ENCODE measurements at places on chromosomes 5 and 9.

GRCh38 chr9:70701163-70701562 lies 286.7 kb upstream of the KLF9 start:
- DNase-seq, result no peak

GRCh38 chr5:107652408-107652807 lies 18.3 kb downstream of the EFNA5 start:
- no peak for DNase-seq

GRCh38 chr5:172156541-172156994 lies 31.5 kb downstream of the STK10 start:
- DNase-seq, result no peak

- DNase-seq, result no peak
Measured at GRCh38 chr9:133773889-133774655, 35.9 kb upstream of the SARDH start.

DNA sequence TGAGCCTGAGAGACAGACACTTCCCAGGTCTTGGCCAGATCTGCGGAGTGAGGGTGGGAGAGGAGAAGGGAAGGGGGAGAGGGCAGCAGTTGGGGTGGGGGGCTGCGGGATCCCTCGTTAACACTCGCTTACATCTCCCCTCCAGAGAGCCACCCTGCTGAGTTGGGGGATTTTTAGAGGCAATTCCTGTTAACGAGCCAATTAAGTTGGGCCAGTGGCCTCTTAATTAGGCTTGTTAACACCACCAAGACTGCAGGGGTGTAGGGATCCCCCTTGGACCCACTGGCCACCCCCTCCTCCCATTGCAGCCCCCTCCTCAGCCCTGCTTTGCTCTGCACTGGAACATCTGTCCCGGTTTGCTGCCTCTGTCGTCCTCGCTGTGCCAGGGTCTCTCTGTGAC lies 23.7 kb downstream of the CNTFR start:
- DNase-seq, result no peak

- DNase-seq, result no peak
Measured at GRCh38 chr9:97987487-97987886, 4.3 kb downstream of the ANP32B start.

- DNase-seq, result no peak
Measured at GRCh38 chr5:172528440-172528839, 74.1 kb upstream of the SH3PXD2B start.

DNA sequence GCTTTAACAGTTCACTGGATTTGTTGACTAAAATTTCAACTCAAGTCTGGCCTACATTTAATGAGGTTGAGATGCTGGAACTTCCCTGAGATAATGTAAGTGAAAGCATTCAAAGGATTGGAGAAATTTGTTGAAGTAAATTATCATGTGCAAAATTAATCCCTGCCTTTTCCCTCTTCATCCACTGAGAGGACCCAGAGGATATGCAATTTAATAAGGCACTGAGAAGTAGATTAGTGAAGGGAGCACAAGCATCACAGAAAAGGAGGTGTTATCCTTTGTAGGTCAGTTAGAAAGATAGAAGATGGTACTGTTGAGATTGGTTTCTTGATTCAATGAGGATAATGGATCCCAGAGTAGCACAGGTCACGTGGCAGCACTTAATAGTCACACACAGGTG lies 42.6 kb upstream of the ANKRD31 start:
- no peak for DNase-seq

GRCh38 chr9:113222482-113222841 lies 1.1 kb downstream of the SLC31A1 start:
- DNase-seq, result no peak

DNA sequence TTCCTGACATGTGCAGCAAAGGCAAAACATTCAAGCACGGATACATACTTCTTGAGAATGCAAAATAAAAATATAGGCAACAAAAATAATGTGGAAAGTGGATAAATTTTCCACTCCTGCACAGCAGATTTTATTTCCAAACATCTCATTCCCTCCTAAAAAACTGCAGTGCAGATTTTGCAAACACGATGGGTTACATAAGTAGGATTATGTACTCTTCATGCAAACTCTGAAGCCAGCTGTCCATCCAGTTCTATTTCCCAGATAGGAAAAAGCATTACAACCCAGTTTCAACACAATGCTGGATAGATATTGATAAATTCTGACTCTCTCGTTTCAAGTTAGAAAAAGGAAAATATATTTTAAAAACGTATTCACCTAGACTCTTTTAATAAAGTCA lies 52.7 kb upstream of the CCNG1 start:
- no peak for DNase-seq

DNA sequence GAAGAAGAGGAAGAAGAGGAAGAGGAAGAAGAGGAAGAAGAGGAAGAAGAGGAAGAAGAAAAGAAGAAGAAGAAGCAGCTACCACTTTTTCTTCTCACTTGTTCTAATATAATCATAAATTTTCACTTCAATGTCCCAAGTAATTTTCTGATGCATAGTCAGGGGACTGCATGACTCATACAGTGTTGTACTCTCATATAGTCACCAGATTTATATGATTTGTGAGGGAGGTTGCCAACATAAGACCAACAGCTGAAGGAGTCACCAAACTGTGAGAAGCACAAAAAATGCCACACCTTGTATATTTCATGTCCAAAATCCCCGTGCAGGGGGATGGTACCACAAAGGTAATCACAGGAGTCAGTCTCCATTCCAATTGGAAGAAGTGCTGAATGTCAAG lies 32.7 kb upstream of the DMRTA1 start:
- DNase-seq, result no peak

GRCh38 chr9:108579757-108580439 lies 275.9 kb downstream of the ACTL7B start:
- no peak for DNase-seq

- no peak for DNase-seq
Measured at GRCh38 chr5:150487199-150488061, 20.5 kb upstream of the NDST1 start.

DNA sequence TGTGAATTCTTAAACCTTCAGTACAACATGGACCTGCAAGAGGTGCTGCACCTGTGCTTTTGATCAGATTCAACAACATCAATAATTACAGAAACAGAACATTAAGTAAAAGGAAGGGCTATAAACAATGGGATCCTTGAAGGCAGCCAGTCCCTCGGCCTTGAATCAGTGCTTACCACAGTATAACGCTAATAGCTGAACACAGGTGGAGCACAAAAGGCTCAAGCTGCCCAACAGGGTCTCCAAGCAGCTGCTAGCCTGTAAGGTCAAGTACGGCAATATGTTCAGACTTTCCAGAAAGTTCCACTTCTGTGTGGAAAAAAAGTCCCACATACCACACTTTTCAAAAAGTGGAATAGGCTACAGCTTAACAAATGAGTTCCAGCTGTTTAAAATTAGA lies 61.9 kb upstream of the ITGA1 start:
- no peak for DNase-seq

DNA sequence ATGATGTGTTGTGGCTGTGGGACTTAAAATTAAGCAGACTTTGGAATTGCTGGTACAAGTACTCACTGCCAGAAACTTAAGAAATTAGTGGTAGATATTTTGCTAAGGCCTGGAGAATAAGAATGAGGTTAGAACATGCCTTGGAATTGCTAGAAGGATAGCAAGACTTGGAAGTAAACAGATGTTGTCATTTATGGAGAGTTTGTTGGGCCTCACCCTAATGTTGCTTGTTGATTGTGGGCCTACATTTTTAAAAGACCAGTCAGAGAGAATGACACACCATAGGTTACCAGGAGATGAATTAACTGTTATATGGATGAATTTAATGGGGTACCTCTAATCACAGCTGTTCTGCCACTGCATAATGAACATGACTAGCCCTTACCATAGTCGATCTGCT lies 120.1 kb upstream of the GAS1 start:
- DNase-seq, result no peak

DNA sequence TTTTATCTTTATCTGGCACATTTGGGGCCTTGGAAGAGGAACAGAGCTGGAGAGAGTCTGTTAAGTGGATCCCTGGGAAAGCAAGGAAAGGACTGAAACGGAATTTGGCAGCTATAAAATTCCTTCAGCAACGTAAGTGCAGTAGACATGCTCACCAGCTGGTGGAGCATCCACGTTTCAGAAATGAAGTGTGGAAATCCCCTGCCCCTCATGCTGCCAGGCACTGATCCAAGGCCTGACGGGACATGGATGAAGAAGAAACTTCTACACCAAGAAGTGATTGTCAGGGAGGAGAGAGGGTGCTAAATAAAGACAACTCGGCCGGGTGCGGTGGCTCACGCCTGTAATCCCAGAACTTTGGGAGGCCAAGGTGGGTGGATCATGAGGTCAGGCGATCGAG lies 209.3 kb downstream of the ROR2 start:
- DNase-seq, result no peak

DNA sequence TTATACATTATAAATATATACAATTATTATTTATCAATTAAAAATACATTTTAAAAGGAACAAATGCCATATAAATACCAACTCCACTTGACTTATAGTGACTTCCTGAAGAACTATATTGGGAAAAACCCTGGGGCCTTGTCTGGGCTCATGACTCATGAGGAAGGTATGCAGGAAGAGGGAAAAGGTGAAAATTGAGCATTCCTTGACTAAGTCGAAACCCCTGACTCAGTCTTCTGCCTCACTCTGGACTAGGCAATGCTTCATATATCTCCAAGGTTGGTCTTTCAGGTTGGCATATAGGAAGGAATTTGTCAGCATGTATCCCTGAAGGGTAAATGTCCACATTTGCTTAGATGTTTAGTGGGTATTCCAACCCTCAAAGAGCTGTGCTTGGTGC lies 78.5 kb downstream of the SH3TC2 start:
- no peak for DNase-seq

DNA sequence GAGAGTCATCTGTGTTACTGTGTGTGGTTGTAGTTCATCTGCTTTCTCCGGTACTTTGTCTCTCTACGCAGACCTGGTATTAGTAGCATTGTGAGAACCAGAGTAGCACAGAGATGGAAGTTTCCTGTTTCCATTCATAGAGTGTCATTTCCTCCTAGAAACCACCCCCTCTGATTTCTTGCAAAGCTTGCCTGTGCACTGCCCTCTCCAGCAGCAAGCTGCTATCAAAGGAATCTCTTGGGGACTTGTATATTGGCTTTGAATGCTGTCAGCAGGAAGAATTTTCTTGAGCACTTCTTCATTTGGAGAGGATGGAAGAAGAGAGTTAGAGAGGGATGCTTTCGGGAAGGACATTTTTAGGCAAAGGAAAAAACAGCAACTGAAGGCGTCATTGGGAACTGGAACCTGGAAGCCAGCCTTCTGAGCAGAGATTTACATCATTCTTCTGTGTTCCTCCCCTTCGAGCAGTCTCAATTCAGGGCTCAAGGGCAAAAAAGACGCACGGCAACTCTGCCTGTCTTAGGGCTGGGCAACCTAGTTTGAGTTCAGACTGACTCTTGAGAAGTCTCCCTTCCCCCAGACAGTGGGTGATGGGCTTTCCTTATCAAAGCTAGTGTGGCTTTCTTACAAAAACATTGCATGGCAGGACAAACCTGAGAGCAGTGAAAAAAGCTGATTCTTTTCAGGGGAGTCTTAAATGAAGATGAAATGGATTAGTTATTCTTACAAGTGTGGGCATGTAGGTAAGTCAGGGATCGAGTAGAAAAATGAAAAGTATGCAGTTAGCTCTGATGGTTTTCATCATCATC lies 226.3 kb downstream of the AOPEP start:
- DNase-seq, result no peak

DNA sequence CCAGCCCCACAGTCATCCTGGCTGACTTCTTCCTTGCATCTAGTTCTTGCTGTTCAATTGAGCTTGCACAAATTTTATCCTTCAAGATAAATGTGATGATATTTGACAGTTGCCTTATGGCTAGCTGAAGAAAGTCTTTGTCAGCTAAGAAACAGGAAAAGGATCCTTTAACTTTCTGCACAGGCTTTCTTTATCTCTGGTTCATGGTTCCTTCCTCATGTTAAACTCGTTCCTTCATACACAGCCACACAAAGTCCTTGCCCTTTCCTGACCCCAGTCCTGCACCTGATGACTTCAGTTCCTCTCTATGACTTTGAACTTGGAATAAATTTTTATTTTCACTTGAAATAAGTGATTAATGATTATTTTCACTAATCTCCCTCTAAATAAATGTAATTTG lies 132.5 kb upstream of the PRSS3 start:
- no peak for DNase-seq

DNA sequence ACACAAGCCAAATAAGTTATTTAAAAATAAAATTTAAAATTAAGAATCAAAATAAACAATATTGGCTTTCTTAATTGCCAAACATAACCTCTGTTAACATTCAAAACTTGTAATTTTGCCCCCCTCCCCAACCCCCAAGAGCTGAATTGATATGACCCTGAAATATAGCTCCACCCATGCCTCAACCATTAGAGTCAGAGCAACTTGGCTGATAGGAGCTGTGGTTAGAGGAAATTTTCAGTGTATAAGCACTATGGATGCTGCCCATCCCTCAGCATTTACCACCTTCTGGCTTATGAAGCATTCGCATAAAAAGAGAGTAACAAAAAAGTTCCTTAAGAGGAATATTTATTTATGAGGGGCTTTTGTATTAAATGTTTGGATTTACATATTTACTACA lies 6.1 kb downstream of the POC5 start:
- no peak for DNase-seq

DNA sequence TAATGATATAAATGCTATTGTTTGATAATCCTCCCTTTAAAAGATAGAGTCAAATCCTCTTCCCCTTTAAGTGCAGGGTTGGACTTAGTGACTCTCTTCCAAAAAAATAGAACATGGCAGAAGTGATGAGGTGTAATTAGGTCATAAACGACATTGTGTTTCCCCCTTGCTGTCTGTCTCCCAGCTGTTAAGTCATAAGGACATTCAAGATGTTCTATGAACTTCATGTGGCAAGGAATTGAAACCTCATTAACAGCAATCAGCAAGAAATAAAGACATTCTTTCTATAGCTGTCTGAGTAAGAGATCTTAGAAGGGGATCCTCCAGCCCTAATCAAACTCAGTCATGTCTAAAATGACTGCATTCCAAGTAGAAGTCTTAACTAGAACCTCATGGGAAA lies 3.3 kb upstream of the SLC25A46 start:
- no peak for DNase-seq

DNA sequence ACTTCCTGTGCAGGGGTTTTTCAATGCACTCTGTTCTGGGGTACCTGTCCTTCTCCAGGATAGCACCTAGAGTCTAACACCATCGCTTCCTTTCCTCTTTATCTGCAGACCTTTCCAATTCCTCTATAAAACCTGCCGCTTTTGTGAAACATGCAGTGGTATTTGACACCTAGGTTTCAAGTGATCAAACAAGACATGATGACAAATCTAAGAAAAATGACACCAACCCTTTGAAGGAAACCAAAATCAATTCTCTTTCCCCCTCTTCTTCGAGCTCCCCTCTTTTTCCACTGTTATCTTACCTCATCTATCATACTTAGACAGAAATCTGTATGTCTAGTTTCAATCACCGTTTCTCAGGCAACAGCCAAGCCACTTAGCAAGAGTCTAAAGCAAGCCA lies 25.6 kb upstream of the RANBP17 start:
- no peak for DNase-seq

GRCh38 chr9:131297903-131298302 lies 8.4 kb downstream of the PLPP7 start:
- no peak for DNase-seq

DNA sequence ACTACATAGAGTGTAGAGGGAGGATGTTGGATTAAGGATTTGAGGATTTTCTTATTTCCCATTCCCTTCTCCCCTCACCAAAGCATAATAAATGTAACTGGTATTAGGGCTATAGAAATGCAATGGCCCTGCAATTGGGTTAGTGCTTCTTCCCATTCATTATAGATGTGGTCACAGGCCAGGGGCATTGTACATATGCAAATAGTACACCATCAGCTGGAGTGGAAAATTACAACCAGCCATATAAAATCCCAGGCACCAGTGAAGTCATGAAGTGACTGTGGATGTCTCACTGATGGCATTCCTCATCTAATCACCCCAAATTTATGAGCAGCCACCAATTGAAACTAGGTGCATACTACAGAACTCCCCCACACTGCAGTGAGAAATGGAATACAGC lies 105.9 kb downstream of the PLK2 start:
- no peak for DNase-seq
